Right ventricle myocardium inferior (tissue), 1 donor: ENCODE measurements at places on chromosomes 3 and 15.

DNA sequence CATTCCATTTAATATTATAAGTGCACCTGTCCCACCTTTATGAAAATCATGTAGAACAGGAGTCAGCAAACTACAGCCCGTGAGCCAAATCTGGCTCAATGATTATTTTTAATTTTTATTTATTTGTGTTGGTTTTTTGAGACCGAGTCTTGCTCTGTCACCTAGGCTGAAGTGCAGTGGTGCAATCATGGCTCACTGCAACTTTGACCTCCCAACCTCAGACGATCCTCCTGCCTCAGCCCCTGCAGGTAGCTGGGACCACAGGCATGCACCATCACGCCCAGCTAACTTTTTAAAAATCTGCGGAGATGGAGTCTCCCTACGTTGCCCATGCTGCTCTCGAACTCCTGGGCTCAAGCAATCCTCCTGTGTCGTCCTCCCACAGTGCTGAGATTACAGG is 42.0 kb downstream of the MYO1E start:
- no peak for DNase-seq

DNA sequence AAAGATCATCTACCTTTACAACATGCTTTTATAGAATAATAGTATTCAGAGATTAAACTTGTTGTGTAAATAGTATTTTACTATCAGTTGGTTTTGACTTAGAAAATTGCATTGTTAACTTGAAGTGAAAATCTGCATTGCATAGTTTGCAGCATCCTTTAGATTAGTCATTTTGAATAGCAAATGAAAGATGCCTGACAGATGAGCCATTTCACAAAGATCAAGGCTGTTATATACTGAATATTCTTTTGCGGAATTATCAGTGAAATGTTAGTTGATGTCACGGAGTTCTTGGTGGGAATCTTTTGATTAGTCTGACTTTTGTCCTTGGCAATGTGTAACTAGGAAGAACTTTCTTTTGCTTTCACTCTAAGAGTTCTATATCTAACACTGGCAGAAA is 24.5 kb downstream of the RSRC1 start:
- no peak for DNase-seq

- no peak for DNase-seq
These were observed 39.6 kb downstream of the ATP13A3 start for GRCh38 chr3:194447161-194447560.

DNA sequence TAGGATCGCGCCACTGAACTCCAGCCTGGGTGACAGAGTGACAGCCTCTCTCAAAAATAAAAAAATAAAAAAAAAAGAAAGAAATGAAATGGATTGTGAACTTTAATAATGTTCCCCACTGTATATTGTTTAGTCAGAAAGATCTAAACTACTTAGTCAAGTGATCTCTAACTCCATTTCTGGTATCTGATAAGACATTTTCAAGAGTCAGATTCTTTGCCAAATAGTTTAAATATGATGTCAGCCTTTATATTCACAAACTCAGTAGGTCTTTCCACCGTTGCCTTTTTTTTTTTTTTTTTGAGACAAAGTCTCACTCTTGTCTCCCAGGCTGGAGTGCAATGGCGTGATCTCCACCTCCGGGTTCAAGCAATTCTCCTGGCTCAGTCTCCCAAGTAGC is 29.0 kb upstream of the OSBPL11 start:
- DNase-seq, result no peak

GRCh38 chr3:31275583-31275982 is 257.1 kb upstream of the STT3B start:
- DNase-seq, result no peak

- no peak for DNase-seq
These were observed 283.0 kb upstream of the VEPH1 start for GRCh38 chr3:157786211-157786610.

GRCh38 chr15:43106486-43106829 is 620 bp upstream of the UBR1 start:
- DNase-seq, result no peak
